ENCODE measurements at places on chromosomes 11 and 22.

GRCh38 chr11:10122326-10123197 lies 171.5 kb downstream of the SBF2 start:
- DNase-seq: peak; percentile 36

GRCh38 chr11:45104006-45104789 lies 42.2 kb upstream of the PRDM11 start:
- DNase-seq: no peak

GRCh38 chr11:35192347-35192746 lies 53.4 kb downstream of the CD44 start:
- peak; percentile 38 for DNase-seq

- DNase-seq: no peak
Observed at GRCh38 chr11:94477624-94478023, 16.0 kb downstream of the MRE11 start.

- DNase-seq: peak; percentile 68
Observed at GRCh38 chr11:28697920-28698827, 590.0 kb downstream of the METTL15 start.

DNA sequence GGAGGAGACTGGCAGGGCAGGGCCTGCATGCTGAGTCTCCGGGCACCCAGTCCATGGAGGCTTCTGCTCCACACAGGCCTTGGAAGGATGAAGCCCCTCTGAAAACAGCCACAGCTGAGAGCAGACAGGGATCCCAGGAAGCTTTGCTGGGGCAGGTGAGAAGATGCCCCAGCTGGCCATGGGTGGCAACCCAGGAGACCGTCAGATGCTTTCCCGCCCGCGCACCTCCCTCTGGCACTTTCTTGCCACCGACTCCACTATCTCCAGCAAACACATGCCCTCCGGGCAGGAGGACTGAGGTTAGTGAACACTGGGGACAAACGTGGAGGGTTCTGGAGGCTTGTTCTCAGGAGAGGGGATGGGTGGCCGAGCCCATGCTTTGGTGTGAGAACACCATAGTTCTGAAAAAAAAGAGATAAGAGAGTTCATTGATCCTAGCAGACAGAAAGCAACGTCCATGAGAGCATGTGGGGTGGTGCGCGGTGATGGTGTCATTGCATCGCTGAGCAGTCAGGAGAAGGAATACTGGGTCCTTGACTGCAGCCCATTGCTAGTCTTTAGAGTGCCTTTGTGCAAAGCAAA lies 2.3 kb downstream of the C1QTNF6 start:
- no peak for DNase-seq

- DNase-seq: peak; percentile 62
Observed at GRCh38 chr11:111665777-111666176, 63.5 kb downstream of the SIK2 start.

DNA sequence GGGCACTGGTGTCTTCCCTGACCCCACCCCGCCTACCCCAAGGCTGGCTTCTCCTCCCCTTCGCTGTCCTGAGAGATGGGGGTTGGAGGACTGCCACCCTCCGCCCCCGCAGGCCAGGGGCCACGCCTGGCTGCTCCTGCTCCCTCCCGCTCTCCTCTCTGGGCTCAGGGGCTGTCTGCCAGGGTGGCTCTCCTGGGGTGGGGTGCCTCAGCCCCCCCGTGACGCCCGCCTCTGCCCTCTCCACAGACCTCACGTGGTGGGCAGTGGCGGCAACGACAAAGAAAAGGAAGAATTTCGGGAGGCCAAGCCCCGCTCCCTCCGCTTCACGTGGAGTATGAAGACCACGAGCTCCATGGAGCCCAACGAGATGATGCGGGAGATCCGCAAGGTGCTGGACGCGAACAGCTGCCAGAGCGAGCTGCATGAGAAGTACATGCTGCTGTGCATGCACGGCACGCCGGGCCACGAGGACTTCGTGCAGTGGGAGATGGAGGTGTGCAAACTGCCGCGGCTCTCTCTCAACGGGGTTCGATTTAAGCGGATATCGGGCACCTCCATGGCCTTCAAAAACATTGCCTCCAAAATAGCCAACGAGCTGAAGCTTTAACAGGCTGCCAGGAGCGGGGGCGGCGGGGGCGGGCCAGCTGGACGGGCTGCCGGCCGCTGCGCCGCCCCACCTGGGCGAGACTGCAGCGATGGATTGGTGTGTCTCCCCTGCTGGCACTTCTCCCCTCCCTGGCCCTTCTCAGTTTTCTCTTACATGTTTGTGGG lies 8.1 kb downstream of the RCOR2 start:
- DNase-seq: no peak

- DNase-seq: no peak
Observed at GRCh38 chr11:67308031-67308866, 4.9 kb downstream of the SSH3 start.

- no peak for DNase-seq
Observed at GRCh38 chr11:132455044-132455443, 1077.3 kb downstream of the OPCML start.

DNA sequence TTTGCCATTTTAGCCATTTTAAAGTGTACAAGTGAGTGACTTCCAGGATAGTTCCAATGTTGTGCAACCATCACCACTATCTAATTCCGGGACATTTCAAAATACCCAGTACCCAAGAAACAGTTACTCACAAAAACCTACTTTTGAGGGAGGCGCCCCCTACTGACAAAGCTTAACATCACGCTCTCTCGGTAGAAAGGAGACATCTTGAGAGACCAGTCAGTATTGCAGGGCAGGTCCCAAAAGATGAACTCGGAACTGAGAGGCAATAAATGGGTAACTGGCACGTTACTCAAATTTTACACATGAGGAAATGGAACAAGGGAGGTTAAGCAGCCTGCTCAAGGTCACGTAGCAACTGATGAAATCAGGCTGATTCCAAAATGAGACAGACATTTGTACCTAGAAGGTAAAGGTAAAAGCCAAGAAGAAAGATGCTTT lies 50.0 kb upstream of the POU2AF1 start:
- peak; percentile 75 for DNase-seq

- DNase-seq: no peak
Observed at GRCh38 chr11:120310870-120311269, 14.2 kb upstream of the TLCD5 start.

GRCh38 chr11:59078435-59078834 lies 7.7 kb upstream of the GLYATL1B start:
- DNase-seq: no peak

DNA sequence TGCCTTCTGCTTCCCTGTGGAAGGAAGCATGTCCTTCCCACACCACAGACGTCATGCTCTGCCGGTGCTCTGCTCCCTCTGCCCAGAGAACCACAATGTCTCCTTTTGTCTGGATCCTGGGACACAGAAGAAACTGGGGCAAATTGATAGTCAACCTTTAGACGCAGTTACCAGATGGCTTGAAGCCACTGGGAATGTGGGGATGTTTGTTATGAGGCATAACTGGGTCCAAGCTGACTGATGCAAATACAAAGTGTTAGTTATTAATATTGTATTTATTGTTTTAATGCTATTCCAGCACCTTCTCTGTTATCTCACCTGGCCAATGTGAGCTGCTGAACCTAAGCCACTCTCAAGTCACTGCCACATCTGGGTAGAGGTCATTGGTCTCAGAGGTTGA lies 322.2 kb downstream of the SHANK2 start:
- DNase-seq: no peak

- DNase-seq: no peak
Observed at GRCh38 chr11:1834779-1835670, at the start of gene SYT8. Gene SYT8 (plus strand): TSS chr11:1834990. CDS start chr11:1835106, 116 bp downstream.

DNA sequence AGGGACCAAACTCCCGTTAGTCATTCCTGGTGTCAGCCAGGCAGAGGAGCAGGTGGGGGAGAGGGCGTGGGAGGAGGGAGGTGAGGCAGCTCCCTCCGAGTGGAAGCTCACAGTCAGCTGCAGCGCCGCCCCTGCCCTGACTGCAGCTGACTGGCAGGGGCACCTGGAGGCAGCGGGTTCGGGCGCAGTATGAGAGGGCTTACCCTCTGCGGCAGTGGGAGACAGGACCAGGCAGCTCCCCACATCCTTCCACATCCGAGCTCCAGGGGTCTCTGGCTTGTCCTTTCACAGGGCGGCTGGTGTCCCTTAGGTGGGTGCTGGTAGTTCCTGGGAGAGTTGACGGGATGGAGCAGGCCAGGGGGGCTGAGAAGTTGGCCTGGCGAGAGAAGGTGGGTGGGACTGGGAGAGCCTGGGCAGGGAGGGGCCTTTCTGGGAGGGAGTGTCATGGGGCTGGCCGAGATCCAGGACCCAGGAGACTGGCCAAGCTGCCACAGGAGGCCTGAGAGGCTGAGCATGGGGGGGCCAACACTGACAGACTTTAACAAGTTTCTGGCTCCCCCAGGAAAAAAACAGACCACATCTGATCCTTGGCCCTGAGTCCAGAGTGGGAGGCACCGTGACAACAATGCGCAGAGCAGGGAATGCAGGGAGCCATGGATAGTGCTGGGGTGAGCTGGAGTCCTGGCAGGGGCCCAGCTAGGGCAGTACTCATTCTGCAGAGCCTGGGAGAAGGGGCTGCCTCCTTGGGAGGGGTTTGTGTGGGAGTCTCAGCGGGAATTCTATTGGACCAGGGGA lies 4.9 kb downstream of the ADORA2A start:
- peak; percentile 85 for DNase-seq

GRCh38 chr11:35622070-35622469 lies 3.8 kb downstream of the FJX1 start:
- peak; percentile 86 for DNase-seq

GRCh38 chr11:75996523-75997442 lies 181.8 kb downstream of the UVRAG start:
- DNase-seq: no peak

- DNase-seq: no peak
Observed at GRCh38 chr22:44920183-44920582, 89.6 kb downstream of the PHF21B start.

DNA sequence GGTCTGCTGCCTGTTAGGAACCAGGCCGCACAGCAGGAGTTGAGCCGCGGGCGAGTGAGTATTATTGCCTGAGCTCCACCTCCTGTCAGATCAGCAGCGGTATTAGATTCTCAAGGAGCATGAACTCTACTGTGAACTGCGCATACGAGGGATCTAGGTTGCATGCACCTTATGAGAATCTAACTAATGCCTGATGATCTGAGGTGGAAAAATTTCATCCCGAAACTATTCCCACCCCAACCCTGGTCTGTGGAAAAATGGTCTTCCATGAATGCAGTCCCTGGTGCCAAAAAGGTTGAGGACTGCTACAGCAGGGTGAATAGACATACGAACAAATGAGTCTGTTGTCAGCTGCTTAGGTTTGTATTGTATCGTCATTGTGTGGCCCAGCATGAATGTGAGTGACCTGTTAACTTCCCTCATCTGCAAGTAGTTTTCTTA lies 29.8 kb downstream of the RNF141 start:
- no peak for DNase-seq

DNA sequence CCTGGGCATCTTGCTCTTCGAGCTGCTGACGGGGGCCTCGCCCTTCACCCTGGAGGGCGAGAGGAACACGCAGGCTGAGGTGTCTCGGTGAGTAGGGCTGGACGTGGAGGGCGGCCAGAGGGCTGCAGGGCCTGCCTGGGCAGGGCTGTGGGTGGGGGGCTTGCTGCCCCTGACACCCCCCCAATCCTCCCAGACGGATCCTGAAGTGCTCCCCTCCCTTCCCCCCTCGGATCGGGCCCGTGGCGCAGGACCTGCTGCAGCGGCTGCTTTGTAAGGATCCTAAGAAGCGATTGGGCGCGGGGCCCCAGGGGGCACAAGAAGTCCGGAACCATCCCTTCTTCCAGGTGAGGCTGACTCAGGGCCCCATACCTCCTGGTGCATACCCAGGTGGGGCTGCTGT lies 2.7 kb downstream of the RPS6KA4 start:
- DNase-seq: no peak

DNA sequence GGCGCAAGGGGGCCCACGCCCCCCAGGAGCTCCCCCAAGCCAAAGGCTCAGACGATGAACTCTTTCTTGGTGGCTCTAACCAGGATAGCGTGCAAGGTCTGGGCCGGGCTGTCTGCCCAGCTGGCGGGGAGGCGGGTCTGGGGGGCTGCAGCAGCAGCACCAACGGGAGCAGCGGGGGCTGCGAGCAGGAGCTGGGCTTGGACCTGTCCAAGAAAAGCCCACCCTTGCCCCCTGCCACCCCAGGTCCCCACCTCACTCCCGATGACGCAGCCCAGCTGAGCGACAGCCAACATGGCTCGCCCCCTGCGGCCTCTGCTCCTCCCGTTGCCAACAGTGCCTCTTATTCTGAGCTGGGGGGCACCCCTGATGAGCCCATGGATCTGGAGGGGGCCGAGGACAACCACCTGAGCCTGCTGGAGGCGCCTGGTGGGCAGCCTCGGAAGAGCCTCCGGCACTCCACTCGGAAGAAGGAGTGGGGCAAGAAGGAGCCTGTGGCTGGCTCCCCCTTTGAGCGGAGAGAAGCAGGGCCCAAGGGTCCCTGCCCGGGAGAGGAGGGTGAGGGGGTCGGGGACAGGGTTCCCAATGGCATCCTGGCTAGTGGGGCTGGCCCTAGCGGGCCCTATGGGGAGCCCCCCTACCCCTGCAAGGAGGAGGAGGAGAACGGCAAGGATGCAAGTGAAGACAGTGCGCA lies 21.6 kb upstream of the TMEM191C start:
- no peak for DNase-seq

DNA sequence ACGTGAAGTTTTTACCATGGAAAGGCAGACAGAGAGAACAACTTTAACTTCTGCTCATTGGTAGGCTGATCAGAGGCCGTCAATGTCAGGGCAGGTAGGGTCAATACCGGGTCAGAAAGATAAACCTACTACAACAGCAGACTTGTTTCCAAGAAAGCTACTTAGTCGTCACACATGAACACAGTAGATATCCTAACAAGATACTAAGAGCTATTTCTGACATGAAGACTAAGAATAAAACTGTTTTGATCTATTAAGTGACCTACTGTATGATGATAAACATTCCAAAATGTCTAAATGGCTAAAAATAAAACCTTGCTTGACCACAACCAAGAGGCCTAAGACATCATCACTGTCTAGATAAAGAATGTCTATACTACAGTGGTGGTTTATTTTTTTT lies 231.3 kb downstream of the CADM1 start:
- DNase-seq: no peak

All from cardiac fibroblast (primary cell).